ENCODE measurements at places on chromosomes 2 and 18.

GRCh38 chr2:71154798-71155197 is 24.4 kb downstream of the MPHOSPH10 start:
- DNase-seq, result no peak

- no peak for DNase-seq
Observed at GRCh38 chr2:239212121-239212928, 188.5 kb downstream of the HDAC4 start.

- peak; percentile 63 for DNase-seq
Observed at GRCh38 chr2:42974721-42975717, 182.6 kb upstream of the HAAO start.

- no peak for DNase-seq
Observed at GRCh38 chr2:164810843-164811242, 30.8 kb downstream of the COBLL1 start.

DNA sequence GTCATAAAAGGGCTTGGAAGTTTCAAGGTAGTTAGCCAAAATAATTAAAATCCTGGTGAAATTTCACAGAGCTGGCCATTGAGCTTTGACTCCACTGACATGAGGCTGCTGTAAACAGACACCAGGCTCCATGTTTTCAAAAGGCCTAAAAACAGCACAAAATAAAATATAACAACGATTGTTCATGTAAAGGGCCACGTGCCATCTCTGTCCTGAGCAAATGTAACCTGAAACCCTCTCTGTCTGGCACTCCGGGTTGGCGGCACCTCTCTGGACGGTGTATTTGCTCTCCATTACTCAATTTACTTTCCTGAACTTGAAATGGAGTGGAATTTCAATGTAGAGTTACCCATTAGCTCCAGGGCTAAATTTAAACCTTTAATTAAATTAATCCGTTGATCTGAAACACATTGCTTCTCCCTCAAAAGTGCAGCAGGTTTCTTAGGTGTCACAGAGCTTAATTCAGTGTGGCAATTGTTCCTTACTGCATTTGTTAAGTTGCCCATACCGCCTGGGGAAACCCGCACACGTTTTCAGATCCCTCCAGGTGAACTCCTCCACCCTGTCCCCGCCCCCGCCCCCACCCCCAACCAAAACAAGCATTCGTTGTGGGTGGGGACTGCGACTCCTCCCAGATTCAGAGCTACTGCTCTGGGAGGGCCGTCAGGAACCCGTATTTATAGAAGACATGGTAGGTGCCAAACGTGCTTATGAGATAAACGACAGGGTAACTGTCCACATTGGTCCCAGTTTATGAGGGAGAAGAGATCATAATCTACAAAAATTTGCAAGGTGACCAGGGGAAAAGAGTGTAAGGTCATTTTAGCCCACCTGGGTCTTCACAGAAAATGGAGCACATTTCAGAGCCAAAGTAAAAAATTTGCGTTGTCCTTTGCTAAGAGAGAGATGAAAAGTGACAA is 1.2 kb upstream of the CABLES1 start:
- no peak for DNase-seq

DNA sequence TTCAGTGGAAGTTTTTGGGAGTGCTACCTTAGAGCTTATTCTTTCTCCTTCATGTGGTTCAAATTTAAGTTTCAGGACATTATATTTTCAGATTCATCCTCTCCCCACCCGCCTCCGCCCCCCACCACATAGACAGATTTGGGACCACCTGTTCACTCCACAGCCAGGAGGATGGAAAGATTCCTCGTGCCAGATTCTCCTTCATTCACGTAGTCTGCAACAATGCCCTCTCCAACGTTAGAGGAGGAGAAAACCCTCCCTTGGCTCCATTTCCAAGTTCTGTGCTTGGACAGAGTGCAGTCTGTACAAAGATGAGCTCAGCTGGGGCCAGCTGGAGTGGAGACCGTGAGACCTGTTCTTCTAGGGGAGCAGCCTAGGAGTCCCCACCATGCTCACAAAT is 26.2 kb downstream of the POU3F3 start:
- no peak for DNase-seq

GRCh38 chr2:196466581-196466980 is 172.9 kb upstream of the CCDC150 start:
- DNase-seq, result no peak

- DNase-seq, result no peak
Observed at GRCh38 chr2:241813644-241814392, 4.8 kb downstream of the NEU4 start.

DNA sequence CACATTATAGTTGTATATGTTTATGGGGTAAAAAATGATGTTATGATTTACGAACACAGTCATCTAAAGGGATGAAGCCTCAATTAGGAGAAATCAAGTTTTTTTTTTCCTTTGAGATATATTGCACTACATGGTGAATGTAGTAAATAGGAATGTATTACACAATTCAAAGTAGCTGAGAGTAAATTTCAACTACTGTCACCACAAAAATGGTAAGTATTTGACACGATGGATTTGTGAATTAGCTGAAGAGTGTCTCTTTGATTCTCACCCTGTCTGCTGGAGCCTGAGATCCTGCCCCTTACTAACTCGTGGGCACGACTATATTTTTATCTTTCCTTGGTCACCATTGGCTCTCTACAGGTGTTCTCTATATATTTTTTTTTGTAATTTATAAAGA is 540.4 kb upstream of the DSEL start:
- DNase-seq, result no peak

GRCh38 chr18:70450426-70451253 is 161.8 kb downstream of the SOCS6 start:
- DNase-seq, result peak; percentile 32

DNA sequence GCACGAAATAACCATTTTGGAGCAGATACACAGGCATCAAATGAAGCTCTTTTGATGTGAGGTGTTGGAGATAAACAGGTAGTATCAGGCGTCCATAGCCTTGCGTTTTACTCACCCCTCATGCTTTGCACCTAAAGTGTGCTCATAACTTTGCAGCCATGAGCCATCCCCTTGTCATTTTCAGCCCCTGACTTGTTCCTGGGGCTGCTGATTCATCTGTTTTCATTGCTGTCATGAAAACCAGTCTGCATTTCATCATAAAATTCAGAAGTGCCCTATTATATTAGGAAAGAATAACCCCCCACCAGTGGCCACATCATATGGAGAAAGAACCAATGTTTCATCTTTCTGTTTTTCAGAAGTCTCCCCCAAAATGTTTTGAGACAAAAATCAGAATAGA is 329.7 kb upstream of the NRP2 start:
- no peak for DNase-seq

GRCh38 chr2:224650815-224651439 is 65.2 kb downstream of the CCDC195 start:
- DNase-seq, result peak; percentile 70

GRCh38 chr18:57121542-57122112 is 25.3 kb upstream of the BOD1L2 start:
- no peak for DNase-seq

GRCh38 chr2:15555760-15556193 is 5.4 kb downstream of the NBAS start:
- DNase-seq, result no peak

DNA sequence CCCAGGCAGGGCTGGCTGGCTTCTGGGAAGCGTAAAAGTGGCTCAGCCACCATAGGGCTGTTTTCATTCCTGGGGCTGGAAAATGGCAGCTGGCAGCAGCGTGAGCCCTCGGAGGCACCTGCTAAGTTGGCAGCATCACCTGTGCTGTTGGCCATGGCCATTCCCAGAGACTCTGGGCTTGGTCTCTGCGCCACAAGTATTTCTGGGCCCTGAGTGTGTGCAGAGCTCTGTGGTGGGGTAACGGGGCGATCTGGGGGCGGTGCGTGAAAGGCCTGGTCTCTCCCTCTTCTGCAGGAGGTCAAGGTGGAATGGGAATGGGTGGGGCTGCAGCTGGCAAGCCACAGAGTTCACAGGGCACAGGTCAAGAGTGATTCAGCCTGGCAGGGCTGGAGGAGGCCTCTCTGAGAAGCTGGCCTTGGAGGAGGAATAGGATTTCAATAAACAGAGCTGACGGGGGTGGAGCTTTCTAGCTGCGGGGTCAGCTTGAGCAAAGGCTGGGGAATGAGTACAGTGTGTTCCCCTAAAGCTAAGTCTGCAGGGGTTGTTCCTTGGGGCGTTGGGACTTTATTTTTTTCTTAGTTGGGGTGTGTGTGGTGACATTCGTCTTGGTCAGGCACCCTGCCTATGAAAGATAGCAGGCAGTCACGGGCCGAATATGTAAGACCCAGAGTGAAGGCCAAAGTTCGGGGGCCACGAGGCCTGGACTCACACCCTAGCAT is 10.3 kb upstream of the NTSR2 start:
- DNase-seq, result peak; percentile 91

GRCh38 chr2:224997802-224998201 is 44.5 kb downstream of the DOCK10 start:
- DNase-seq, result peak; percentile 69

- DNase-seq, result peak; percentile 87
Observed at GRCh38 chr18:3281456-3282400, 19.8 kb downstream of the MYL12B start.

DNA sequence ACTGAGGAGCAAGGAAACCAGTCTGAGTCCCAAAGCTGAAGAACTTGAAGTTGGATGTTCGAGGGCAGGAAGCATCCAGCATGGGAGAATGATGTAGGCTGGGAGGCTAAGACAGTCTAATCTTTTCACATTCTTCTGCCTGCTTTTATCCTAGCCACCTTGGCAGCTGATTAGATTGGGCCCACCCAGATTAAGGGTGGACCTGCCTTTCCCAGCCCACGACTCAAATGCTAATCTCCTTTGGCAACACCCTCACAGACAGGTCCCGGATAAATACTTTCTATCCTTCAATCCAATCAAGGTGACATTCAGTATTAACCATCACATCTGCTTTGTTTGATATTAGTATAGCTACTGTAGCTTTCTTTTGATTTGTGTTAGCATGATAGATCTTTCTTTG is 27.1 kb downstream of the VRK2 start:
- DNase-seq, result no peak

GRCh38 chr2:232341739-232342126 is 36.8 kb upstream of the ALPP start:
- no peak for DNase-seq

GRCh38 chr2:145595296-145595695 is 1075.4 kb upstream of the ZEB2 start:
- DNase-seq, result peak; percentile 24

- no peak for DNase-seq
Observed at GRCh38 chr2:165013944-165014619, 58.8 kb upstream of the SLC38A11 start.

DNA sequence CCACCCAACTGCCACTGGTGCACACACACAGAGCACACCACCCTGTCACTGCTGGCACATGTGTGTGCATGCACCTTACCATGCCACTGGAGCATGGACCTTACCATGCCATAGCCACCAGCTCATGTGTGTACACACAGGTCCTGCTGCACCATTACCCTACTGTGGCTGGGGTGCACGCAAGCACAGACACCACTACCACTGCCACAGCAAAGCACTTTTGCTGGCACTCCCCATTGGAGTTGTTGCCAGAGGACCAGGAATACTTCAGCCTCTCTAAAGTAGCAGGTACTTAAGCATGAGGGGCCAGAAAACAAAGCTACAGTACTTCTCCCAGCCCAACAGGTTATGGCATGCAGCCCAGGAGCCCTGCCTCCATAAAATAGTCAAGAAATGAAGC is 404.8 kb downstream of the MBD2 start:
- DNase-seq, result no peak

GRCh38 chr2:232234922-232235615 is 143.5 kb upstream of the ALPP start:
- DNase-seq, result no peak

GRCh38 chr2:126909781-126910180 is 11.1 kb downstream of the TEX51 start:
- DNase-seq, result no peak

GRCh38 chr2:86136141-86136540 is 30.1 kb downstream of the PTCD3 start:
- DNase-seq, result no peak

DNA sequence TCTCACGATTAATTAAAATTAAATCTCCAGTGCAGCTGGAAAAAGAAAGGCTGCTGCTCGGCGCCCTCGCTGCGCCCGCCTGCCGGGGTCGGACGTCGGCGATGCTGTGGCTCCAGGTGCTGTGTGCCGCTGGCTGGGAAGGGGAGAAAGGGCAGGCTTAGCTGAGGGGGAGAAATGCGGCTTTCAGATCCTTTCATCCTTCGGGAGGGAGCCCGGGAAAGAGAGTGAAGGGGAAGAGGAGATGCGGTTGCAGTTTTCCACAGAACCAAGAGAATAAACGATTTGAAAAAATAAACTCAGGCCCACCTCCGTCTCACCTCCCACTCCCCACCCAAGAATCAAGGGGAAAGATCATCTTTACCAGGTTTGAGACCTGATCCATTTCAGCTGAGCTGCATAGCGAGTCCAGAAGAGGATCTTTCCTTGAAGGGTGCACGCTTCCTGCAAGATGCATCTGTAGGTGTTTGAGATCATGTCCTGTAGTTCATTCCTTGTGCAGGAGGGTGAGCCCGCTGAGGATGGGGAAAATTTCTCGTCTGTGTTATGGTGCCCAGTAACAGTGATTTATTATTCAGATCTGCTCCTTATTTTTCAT is 495 bp downstream of the TMEM169 start:
- DNase-seq, result peak; percentile 18

GRCh38 chr18:63867368-63868125 is 20.0 kb upstream of the SERPINB2 start:
- no peak for DNase-seq

All from myocyte (in vitro differentiated cells).